ENCODE measurements at places on chromosomes 13 and 19. TPM values are rescaled to one million over a fixed set of nuclear protein-coding genes. Genes with fewer than 3 reads are reported as not detected.

AP1M2 gene
- 76.8 TPM for total RNA-seq

LRRC4B gene
- total RNA-seq, result not detected

MCOLN1 gene
- 1.9 TPM for total RNA-seq

C13orf42 gene
- total RNA-seq, result not detected

TMEM86B gene
- total RNA-seq, result 9.6 TPM

STOML3 gene
- not detected for total RNA-seq

HOOK2 gene
- total RNA-seq, result 12.9 TPM

ZNF610 gene
- total RNA-seq, result 0.69 TPM

PABPC3 gene
- 0.06 TPM for total RNA-seq

ZNF677 gene
- not detected for total RNA-seq

CEACAM20 gene
- total RNA-seq, result not detected

- no peak for DNase-seq
Measured at GRCh38 chr19:39413272-39413910, 922 bp downstream of the PLEKHG2 start.

DNA sequence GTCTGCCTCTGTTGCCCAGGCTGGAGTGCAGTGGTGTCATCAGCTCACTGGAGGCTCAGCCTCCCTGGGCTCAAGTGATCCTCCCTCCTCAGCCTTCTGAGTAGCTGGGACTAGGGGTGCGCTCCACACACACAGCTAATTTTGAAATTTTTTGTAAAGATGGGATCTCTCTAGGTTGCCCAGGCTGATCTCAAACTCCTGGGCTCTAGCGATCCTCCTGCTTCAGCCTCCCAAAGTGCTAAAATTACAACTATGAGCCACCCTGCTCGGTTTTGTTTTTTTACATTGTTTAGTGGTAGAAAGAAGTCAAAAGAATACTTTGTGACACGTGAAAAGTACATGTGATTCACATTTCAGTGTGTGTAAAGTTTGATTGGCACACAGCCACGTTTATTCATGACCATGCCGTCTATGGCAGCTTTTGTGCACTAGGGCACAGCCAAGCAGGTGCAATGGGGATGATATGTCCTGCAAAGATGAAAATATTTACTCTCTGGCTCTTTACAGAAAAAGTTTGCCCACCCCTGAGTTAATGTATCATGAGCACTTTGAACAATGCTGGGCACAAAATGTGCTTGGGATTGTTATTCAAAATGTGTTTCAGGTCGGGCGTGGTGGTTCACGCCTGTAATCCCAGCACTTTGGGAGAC, 16.2 kb upstream of the NFIC start:
- peak; percentile 42 for DNase-seq

DNA sequence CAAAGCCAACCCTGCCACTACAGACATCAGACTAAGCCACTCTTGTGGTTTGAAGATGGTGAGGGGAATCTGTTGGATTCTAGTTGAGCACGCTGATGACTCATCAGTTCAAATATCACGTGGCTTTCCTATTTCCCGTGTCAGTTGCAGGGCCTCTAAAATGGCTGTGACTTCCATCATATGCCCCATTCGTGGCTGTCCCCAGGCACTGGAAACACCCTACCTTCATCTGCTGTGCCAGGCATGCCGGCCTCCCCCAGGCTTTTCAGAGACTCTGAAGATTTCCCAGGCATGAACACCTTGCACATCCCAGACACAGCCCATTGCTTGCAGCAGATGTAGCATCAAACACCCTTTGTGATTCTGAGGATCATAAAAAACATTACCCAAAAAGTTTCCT, 659.9 kb downstream of the UQCRFS1 start:
- no peak for DNase-seq

DNA sequence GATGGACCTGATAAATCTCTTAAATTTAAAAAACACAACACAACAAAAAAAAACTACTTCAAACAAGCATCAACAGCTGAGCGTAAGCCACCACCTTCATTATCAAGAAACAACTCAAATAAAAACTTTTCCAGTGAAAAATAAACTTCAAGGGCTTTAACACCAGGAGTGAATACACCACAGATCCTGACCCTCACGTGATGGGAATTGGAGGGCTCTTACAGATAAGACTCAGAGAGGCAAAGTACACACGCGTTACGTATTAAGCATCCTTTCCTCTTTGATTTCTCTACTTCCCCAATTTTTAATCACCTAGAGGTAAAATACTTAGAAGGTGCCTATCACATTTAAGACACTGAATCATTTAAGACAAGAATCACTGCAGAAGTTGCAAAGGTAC, 573 bp upstream of the STARD13 start:
- DNase-seq, result no peak

DNA sequence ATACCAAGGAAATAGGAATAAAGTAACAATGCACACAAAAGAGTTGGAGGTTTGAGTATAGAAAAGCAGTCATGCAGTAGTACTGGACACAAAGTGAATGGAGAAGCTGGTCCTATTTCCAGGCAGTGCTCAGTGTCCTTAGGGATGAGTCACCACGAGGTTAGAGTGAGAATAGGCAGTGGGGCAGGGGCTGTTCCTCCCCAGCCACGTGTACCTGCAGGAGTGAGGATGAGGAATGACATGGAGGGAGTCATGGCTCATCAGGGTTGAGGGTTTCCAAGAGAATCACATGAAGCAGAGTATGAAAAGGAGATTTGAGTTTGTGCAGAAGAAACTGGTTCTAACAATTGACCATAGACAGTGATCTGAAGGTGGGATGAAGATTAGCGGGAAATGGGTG, 74.8 kb upstream of the ZNF835 start:
- DNase-seq, result no peak

GRCh38 chr19:11363881-11364280, 8.6 kb downstream of the PLPPR2 start:
- no peak for DNase-seq

DNA sequence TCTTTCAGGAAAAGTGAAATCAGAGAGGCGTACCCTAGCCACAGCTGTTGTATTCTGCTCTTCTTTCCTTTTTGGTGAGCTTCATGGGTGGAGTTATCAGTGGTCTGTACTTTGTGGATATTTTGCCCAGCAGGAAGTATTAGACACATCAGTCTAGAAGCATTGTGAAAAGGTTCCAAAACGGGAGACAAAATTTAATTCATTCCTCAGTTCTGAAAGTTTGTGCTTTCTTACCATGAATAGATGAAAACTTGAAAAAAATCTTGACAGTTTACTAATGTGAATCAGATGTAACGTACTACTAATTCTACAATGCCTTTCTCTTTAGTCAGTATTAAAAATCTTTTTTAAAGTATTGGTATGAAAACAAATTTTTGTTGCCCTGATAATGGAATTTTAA, 116.8 kb downstream of the DNAJC3 start:
- DNase-seq, result no peak

GRCh38 chr13:110421696-110422385, 114.8 kb downstream of the COL4A2 start:
- DNase-seq, result no peak

DNA sequence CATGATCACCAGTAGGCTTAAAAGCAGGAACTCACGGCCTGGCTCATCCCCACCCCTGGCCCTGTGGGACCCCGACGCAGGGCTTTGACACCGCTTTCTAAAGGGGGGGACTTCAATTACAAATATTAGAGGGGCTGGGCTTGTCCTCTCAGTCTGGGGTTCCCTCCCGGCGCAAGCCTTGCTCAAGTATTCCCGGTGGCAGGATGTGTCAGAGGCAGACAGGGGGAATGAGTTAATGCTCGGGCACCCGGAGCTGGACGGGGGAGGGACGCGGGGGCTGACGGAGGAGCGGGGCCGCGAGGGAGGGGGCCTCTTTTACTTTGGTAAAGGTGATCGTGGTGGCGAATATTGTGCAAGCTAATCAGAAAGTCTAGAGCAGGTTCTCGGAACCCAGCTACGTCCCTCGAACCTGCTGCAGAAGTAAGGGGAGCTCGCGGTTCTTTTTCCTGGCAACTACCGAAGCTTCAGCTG, 1.1 kb downstream of the FGF14 start:
- no peak for DNase-seq

GRCh38 chr19:4583961-4584669, 24.6 kb upstream of the SEMA6B start:
- DNase-seq, result peak; percentile 97

DNA sequence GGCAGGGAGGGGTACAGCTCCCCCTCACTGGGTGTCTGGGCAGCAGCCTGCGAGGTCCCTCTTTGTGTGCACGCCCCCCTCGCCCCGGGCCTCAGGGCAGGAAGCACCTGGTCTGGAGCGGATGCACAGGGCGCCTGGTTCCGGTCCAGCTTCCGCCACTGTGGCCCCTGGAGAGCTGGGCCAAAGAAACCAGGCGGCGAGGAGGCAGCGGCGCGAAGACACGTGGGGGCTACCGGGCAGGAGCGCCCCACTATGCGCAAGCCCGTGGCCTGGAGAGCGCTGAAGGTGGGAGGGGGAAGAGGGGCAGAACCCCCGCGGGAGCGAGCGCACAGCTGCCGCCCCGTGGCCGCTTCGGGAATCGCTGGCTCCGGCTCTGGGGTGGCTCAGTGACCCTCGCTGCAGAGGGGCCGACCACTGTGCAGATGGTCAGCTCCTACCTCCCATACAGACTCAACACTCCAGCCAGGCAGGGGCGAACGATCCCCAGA, 1.7 kb upstream of the LYL1 start:
- DNase-seq, result no peak

GRCh38 chr19:46192992-46193650, 36.4 kb upstream of the IGFL1 start:
- DNase-seq, result peak; percentile 87

GRCh38 chr13:40456397-40456953, 210.0 kb downstream of the FOXO1 start:
- no peak for DNase-seq

- no peak for DNase-seq
Measured at GRCh38 chr13:43150369-43151207, 127.2 kb downstream of the DNAJC15 start.

- no peak for DNase-seq
Measured at GRCh38 chr13:46296921-46297320, 85.2 kb downstream of the LRRC63 start.

GRCh38 chr13:60869941-60870613, 473.1 kb downstream of the TDRD3 start:
- no peak for DNase-seq

GRCh38 chr13:102816708-102817107, 17.8 kb downstream of the BIVM start:
- no peak for DNase-seq
